ENCODE measurements at places on chromosomes 3 and 15.

DNA sequence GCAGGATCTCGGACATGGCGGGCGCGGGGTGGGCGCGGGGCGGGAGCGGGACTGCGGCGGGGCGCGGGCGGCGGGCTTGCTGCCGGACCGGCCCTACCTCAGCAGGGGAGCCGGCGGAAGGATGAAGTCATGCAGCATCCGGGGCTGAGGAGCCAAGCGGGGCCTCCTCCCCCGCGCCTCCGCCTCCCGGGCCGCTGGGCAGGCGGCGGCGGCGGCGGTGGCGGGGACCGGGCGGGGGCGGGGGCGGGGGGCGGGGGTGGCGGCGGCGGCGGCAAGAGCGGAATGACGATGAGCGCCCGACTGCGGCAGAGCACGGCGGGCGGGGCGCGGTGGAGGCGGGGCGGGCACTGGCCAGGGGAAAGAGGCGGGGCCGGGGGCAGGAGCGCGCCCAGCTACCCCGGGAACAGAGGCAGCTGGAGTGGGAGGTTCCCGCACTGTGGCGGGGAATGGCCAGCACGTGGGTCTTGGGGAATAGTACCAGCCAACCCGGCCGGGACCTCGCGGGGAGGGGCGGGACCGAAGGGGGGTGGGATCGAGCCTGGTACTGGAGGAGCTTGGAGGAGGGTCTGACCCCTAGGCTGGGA, at the start of gene CAMK2N2:
Gene CAMK2N2 (minus strand): TSS at position 284 of the 584 bp plus-strand sequence. CDS start 268 bp downstream, at position 16.
- DNase-seq: no peak

DNA sequence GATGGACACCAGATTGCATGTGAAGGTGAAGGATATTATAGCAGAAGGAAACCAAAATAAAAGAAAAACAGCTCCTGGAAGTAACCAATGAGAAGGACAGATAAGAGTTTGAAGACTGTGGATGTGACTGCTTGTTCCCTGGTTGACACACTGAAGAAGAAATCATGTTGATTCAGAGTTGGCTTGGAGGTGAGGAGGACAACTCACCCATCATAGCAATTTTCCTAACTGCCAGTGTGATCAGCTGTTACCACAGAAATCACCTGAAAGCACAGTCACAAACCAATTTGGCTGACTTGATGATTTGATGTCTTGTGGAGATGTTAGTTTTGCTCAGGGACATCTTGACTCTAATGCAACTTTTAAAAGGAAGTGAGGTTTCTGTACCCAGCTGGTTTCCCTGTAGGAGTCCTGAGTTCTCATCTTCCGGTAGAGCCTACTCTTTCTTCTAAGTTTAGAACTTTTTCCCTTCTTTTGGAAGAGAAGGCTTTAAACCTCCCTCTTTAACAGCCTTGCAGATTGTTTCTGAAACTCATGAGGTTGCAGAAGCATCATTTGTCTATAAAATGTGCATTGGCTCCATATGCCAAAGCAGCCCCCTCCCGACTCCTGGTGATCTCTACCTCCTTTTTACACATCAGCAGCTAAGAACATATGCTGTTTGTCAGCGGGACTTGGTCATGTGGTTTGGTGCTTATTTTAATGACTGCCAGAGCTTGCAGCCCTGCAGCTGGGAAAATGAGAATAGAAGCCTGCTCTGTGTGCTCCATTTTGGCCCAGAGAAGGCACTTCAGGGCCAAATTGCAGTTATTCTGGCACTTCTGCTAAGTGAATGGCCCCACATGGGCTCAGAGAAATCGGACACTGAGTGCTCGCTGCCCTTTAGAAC, 10.3 kb downstream of the ATG7 start:
- no peak for DNase-seq

- DNase-seq: no peak
Measured at GRCh38 chr3:171620825-171621434, 160.7 kb upstream of the TNIK start.

GRCh38 chr3:163768048-163768447, 1310.2 kb downstream of the SI start:
- DNase-seq: no peak

DNA sequence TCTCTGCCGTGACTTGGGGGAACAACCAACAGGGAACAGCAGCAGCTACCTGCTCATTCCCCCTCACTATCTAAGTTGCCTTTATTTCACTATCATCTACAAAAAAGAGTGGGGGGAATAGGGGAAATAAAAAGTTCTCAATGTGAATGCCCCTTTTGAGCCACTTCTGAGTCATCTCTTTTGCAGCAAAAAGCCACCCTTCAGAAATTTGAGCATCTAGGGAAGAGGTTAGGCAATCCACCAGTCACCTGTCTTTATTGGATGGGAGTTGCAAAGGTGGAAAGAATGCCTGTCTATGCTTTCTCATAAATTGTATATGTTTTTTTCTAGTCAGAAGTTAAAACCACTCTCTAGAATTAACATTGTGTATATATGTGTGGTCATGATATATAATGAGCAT, 41.1 kb downstream of the GPD1L start:
- DNase-seq: no peak

DNA sequence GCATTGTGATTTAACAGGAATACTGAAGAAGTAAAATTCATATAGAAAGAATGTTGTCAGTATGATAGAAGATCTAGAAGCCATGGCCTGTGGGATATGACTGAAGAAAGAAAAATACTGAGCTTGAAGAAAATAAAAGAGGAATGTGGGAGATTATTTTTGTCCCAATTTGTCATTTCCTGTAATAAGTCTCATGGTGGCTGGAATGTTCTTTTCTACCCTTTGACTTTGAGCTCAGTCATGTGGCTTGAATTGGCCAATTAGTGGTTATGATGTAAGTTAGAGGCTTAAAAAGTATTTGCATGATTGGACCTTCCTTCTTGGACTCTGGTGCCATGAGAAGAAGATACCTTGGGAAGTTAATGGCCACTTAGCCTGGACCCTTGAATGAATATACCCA, 14.1 kb downstream of the APH1B start:
- no peak for DNase-seq

GRCh38 chr15:27574541-27575054, 524.5 kb downstream of the OCA2 start:
- no peak for DNase-seq

DNA sequence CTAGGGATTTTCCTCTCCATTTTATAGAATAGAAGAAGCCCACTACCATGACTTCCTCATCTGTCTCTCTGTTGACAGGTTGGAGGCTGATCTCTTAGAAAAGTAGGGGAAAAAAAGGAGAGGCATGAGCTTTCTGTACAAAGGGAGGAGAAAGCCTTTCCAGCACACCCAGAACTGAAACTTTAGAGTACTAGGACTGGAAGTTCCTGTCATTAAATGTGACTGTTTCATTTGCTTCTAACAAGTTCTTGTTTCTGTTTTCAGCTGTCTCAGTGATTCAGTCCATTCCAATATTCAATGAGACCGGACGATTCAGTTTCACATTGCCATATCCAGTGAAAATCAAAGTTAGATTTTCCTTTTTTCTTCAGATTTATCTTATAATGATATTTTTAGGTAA, 39.0 kb downstream of the INTS14 start:
- DNase-seq: no peak

- DNase-seq: no peak
Measured at GRCh38 chr3:98003306-98003969, 31.2 kb upstream of the RIOX2 start.

DNA sequence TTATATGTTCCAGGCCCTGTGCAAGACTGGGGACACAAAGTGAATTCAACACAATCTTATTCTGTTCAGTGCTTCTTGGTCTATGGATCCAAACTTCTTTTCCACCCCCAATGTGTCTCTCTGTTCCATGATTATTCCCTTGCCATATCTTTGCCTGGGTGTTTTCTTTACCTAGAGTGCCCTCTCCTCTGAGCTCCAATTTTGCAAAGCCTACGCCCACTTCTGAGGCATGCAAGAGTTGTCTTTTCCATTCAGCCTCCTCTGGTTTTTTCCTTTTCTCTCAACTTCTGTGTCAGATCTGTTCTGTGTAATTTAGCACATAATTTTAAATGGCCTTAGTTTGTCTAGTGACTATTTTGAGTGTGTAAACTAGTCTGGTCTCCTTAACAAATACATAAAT, 72.8 kb upstream of the PLCL2 start:
- no peak for DNase-seq

DNA sequence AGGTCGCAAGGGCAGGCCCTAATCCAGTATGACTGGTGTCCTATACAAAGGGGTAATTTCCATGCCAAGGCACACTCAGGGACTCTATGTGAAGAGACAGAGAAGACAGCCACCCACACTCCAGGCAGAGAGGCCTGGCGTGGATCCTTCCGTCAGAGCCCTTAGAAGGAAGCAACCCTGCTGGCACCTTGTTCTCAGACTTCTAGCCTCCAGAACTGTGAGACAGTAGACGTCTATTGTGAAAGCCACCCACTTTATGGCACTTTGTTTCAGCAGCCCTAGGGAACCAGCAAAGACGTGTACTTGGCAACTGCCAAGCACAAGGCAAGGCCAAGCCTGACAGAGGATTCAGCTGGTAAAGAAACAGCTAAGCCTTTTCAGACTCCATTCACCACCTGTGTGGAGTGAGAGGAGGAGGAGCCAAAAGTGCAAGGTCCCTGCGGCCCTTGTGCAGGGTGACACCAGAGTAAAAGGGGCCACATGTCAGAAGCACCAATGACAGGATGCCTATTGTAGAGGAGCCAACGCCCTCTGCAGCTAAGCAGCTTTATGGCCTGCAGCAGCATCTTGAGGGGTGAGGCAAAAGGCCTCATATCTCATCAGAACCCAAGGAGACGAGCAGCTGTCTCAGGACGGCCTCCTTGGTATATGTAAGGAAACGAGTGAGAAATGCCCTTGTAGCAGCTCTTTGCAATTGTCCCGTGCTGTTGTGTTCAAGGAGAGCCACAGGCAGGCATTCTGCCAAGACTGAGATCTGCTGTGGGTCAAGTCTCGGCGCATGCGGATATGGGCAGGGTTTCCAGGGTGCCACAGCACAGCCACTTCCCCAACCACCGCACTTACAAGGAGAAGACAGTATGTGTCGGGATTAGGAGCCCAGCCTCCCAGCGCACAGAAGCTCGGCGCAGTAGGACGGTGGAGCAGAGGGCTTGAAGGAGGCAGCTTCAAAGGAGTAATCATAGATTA, 121.5 kb upstream of the LIPC start:
- no peak for DNase-seq

GRCh38 chr3:89303701-89304100, 196.3 kb downstream of the EPHA3 start:
- no peak for DNase-seq

DNA sequence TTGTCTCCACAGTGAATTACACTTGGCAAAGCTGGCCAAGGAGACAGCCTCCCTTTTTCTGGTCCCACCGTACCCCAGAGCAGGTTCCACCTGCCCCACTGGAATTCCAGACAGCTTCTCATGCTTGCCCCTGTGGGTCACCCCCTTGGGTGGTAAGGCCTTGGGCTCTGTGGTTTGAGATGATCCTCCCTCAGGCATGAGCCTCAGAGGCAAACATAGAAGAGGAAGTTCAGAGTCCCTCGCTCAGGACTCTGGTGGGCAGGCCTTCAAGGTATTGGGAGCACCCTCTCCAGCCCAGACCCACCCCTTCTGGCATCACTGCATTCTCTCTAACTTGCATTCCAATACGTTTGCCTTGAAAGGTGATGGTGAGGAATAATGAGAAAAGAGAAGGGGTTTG, 17.6 kb upstream of the UBA7 start:
- DNase-seq: no peak

DNA sequence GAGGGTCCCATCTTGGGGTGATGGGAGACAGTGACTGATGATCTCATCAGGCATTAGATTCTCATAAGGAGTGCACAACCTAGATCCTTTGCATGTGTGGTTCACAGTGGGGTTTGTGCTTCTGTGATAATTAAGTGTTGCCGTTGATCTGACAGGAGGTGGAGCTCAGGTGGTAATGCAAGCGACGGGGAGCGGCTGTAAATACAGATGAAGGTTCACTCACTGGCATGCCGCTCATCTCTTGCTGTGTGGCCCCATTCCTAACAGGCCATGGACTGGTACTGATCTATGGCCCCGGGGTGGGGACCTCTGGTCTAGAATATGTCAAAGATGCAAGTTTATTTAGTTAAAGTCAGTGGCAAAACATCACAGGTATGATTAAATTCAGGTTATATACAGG, 8.7 kb downstream of the MEF2A start:
- no peak for DNase-seq

- no peak for DNase-seq
Measured at GRCh38 chr15:70690491-70691276, 72.7 kb downstream of the UACA start.

DNA sequence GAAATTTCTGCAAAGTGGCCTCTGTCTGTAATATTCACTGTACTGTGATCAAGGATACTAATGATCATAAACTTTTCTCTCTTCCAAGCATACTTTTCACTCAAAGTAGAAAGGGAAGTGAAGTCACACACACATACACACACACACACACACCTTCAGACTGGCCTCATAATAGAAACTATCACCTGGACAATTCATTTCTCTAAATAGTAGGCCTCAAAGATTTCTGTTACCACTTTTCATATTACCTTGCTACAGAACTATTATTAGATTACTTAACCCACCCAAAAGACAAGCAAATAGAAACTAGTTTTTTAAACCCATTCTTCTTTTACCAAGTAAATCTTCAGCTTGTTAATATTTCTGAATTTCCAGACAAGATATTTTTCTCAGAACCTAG, 12.2 kb downstream of the CPB1 start:
- DNase-seq: no peak

GRCh38 chr3:138717348-138717747, 108.8 kb downstream of the FAIM start:
- DNase-seq: no peak

- DNase-seq: no peak
Measured at GRCh38 chr15:76328958-76329357, 7.6 kb upstream of the ISL2 start.

- no peak for DNase-seq
Measured at GRCh38 chr15:50192926-50193620, 11.1 kb downstream of the SLC27A2 start.

- no peak for DNase-seq
Measured at GRCh38 chr3:164897342-164897741, 181.0 kb downstream of the SI start.

DNA sequence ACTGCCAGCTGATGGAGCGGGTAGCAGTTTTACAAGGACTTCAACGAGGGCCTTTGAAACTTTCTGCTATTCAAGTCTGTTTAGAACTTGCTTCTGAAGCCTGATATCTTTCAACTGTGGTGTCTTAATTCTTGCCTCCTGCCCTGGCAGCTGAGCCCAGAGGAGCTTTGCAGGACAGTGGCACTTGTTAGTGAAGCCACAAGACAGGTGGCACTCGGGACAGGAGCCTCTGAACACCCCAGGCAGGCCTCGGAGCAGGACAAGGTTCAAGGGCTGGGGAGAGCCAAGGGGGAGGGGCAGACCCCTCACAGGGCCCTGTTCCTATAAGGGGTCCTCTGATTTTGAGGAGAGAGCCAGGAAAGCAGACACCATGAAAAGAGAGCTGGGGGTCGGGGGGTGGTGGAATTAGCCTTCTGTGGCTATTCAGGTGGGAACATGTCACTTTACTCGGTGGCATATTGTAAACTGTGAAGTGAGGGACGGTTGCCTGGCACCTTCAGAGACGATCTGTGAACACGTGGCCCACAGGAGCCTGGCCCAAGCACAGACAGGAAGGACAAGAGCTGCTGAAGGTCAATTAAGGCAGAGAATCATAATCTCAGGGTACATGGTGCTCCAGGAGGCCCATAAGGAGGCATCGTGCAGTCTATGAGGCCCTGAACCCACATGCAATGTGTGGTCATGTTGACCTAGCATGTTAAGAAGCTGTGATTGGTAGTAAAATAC, 30.1 kb upstream of the KY start:
- no peak for DNase-seq

GRCh38 chr3:108123326-108123725, 32.5 kb upstream of the CD47 start:
- DNase-seq: no peak

- no peak for DNase-seq
Measured at GRCh38 chr3:123637131-123637530, 52.3 kb upstream of the HACD2 start.

Data from stimulated activated CD8-positive, alpha-beta memory T cell treated with anti-CD3 and anti-CD28 coated beads, Interleukin-7, amount 100 ng/mL, for 1 hour (primary cell).